ENCODE measurements at places on chromosomes 5 and 9. TPM values are rescaled to one million over a fixed set of nuclear protein-coding genes. Genes with fewer than 3 reads are reported as not detected.
A peak's percentile ranks its signal among the peaks of the same experiment; 100 is the strongest.

GRCh38 chr5:175688352-175689146 lies 30.7 kb downstream of the HRH2 start:
- DNase-seq = no peak

DNA sequence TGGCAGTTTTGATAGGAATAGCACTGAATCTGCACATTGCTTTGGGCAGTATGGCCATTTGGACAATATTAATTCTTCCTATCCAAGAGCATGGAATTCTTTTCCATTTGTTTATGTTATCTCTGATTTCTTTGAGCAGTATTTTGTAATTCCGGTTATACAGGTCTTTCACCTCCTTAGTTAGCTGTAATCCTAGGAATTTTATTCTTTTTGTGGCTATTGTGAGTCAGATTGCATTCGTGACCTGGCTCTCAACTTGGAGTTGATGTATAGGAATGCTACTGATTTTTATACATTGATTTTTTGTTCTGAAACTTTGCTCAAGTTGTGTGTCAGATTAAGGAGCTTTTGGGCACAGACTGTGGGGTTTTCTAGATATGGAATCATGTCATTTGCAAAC lies 24.0 kb downstream of the TMEM161B start:
- no peak for DNase-seq

GRCh38 chr5:10447041-10447440 lies 5.4 kb downstream of the ROPN1L start:
- no peak for DNase-seq

DNA sequence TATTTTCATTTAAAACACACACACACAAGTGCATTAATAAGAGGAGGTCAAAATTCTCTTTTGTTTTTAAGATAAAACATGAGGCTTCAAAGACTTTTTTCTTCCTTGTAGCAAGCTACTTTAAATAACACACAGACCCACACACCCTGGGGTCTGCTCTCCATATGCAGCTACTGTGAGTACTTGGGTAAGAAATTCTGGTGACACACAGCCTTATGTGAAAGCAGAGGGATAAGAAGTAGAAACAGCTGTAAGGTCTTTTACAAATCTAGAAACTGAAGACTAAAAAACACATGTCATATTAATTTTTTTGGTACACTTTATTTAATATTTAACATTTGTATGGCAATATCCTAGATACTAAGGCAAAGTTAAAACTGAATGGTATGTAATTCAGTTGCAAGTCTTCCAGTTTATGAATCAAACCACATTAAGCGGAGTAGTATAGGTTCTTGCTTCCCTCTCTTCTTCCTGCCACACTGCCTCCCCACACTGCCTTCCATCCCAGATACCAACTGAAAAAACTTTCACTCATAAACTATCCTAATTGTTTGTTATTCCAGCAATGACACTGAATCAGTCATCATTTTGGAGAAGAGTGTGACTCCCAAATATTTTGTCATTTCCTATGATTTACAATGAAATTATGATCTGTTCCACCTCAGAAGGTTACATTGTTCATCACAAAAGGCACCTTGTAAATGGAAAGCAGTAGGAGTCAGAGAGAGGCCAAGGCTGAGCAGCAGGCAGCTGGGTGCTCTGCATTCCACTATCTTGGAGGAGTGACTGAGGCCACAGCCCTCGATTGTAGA lies 92.0 kb downstream of the PLCXD3 start:
- DNase-seq = no peak

DNA sequence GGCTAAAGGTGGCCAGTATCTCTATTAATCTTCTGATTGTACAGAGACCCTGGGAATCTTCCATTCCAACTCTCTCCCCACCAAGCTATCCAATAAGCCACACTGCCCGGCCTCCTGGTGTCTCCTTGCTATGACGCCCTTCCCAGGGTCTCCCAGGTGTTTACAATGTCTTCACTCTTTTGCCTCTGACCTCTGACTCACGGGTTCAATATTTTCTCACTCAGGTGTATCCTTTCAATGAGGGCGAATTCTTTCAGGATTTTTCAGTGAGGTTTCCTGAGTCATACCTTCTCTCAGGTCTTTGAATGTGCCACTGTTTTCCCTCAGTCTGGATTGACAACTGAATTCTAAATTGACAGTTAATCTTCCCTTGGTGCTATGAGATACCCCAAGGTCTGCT lies 53.7 kb upstream of the IRX4 start:
- peak; percentile 24 for DNase-seq

GRCh38 chr5:180813420-180813819 lies 10.8 kb upstream of the MGAT1 start:
- DNase-seq = no peak

GRCh38 chr9:112866662-112867274 lies 23.9 kb downstream of the SLC46A2 start:
- no peak for DNase-seq

- DNase-seq = no peak
These were observed 150.3 kb downstream of the PIK3R1 start for GRCh38 chr5:68365889-68366288.

DNA sequence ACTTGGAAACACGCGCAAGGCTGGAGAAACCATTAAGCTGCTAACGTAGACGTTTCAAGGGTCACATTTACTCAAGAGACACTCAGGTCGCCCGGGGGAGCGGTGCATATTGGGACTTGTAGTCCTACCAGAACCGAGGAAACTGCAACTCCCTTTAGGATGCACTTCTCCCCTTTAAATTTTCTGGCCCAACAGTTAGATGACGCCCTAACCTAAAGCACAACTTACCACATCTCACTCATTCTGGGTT lies 384 bp upstream of the DMXL1 start:
- no peak for DNase-seq

DNA sequence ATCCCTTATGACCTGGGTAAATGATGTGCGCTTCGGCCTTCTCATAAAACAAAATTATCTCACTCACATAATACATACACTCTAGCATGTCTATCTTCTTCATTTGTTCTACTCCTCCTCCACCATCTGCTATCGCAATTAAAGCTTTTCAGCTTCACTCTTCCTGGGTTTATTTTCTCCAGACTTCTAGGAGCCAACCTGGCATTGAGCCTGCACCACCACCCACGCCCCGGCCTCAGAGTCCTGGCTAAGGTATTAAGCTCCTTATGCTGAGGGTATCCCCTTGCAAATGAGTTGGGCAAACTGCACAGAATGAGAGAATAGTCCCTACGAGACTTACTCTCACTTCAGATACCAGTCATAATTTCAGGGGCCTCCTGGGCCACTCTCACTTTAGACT lies 236.1 kb upstream of the CDH12 start:
- DNase-seq = no peak

DNA sequence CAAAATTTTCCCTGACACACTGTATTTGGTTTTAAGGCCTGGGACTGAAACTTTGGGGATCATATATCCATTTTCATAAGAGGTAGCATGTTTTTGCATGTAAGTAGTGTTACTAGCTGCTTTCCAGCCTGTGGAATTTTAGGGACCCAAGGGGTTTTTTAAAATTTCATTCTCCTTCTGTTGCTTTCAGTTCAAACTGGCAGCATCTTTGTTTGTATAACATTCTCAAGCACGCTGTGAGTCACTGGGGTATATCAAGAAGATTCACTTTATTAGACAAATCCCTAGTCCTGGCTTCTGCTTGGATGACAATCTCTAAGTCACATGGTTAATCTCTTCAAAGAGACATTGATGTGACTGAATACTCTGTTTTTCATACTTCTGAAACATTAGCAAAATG lies 479.0 kb downstream of the CYLC2 start:
- no peak for DNase-seq

DNA sequence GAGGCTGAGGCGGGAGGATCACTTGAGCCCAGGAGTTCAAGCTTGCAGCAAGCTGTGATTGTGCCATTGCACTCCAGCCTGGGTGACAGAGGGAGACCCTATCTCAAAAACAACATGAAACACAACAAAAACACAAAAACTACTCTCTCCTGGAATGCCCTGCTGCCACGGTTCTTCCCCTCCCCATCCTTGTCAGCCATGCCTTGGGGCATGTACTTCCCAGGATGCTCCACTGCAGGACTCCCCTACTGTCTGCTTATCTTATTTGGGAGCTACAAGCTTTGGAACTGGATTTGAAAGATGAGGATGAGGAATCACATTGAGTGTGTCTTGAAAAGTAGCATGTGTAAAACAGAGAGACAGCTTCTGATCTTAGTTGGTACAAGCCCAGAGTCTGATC lies 40.1 kb upstream of the KIAA1958 start:
- DNase-seq = no peak

DNA sequence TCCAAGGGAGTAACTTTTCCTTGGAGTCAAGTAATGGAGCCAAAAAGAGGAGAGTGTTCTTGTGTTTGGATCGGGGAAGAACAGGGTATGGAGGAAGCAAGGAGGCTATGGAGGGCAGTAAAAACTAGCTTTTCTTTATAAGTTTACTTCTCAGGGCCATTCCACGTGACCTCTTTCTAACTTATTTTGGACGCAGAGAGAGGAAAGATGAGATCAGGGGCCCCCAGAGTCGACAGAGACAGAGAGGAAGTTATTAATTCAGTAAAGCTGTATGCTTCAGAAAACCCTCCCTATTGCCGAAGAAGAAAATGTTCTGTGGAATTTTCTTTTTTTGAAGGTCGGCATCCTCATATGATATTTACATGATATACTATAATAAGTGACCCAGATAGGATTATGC lies 233.8 kb upstream of the MPDZ start:
- DNase-seq = no peak

DNA sequence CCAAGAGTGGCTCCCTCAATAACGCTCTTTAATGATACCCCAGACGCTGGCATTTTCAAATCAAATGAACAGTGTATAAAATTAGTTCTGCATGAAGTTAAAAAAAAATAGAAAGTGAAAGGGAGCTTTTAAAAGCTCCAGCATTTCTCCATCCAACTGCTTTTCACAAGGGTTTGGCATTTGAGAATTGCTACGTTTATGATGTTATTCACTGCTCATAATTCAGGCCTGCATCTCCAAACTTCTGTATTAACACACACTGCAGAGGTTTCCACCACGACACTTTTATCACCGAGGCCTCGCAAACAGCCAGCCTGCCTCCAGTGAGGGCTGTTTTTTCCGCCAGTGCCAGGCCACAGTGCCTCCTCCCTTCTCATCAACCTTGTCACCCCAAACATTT lies 205.5 kb upstream of the EFNA5 start:
- no peak for DNase-seq

DNA sequence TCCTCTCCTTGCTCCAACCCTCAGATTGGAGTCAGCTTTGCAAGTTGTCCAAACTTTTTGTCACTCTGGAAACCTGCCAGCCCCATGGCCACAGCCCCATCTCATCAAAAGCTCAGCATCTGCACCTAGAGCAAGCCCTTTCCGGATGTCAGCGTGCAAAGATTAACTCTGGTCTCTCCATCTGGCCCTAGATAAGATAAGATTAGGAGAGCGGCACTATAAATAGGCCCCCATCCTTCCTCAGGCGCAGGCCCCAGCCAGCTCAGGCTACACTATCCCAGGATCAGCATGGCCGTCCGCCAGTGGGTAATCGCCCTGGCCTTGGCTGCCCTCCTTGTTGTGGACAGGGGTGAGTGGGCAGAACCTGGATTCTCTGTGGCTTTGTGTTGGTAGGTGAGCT lies at the start of gene SPINK4:
Gene SPINK4 (plus strand): TSS at position 247 of the 400 bp plus-strand sequence. CDS start 42 bp downstream, at position 289.
- DNase-seq = peak; percentile 72

DNA sequence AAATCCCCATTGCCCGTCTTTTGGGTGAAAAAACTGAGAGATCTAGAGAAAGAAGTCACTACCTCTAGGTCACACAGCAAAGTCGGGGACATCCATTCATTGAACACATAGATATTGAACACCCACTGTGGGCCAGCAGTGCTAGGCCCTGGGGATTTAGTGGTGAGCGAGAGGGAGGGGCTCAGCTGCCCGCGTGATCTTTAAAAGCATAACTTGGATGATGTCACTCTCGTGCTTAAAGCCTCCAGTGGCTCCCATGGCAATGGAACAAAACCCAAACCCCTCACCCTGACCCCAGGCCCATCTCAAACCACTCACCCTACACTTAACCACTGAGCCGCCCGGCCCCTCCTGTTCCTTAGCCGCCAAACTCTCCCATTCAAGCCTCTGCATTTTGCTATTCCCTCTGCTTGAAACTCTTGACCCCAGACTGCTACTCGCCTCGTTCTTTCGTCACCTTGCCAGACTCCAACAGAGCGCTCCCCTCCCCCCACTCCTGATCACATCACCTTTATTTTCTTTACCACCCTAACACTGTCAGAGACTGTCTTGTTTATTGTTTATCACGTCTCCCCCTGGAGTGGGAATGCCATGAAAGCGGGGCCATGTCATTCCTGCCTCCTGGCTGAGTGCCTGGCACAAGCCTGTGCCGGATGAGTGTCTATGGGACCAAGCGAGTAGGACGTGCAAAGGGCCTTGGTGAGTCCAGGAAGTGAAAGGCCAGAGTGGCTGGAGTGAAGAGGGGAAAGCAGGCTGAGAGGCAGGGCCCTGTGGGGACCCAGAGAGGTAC lies 710 bp upstream of the PIP5KL1 start:
- DNase-seq = no peak

DNA sequence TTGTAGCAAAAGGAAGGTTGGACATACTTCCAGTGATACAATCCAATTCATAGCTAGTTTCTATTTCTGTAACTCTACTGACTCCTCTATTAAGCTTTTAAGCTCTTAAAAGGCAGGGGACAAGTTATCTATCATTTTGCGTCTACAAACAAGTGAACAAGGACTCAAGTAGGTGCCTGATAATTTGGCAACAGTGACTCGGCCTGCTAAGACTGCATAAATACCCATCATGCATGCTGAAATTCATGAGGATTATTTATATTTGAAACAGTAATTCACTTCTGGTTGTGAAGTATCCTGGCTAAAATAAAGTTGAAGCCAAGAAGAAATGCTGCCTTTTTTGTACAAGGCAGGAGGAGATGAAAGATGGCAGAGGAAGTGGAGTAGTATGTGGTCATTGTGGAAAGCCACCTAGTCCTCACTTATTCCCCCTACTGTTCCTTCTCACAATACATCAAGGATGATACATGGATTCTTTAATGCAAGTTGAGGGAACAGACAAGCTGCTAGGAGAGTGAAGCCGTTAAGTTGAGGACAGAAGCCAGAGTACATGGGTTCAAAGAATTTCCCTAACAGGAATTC lies 74.0 kb downstream of the MRPS27 start:
- DNase-seq = no peak

DNA sequence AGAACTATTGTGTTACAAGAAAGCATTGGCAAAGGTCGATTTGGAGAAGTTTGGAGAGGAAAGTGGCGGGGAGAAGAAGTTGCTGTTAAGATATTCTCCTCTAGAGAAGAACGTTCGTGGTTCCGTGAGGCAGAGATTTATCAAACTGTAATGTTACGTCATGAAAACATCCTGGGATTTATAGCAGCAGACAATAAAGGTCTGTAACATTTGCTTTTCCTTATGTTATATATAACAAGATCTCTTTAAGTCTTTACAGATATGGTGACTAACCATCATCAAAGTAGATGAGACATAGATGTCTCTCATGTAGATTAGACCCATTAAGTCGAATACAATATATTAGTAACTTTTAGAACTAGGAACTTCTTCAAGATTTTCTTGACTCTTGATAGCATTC lies 33.0 kb downstream of the TGFBR1 start:
- DNase-seq = no peak

The ANGPTL2 gene
- total RNA-seq = 41.4 TPM

The TMOD1 gene
- 151 TPM for total RNA-seq

The CDH6 gene
- total RNA-seq = 4.0 TPM

Measured in cardiac septum (tissue), 1 donor.